ENCODE measurements at places on chromosomes 11 and 22.
A peak's percentile ranks its signal among the peaks of the same experiment; 100 is the strongest.

GRCh38 chr11:119169282-119169719 lies 776 bp downstream of the NLRX1 start:
- DNase-seq, result peak; percentile 26

DNA sequence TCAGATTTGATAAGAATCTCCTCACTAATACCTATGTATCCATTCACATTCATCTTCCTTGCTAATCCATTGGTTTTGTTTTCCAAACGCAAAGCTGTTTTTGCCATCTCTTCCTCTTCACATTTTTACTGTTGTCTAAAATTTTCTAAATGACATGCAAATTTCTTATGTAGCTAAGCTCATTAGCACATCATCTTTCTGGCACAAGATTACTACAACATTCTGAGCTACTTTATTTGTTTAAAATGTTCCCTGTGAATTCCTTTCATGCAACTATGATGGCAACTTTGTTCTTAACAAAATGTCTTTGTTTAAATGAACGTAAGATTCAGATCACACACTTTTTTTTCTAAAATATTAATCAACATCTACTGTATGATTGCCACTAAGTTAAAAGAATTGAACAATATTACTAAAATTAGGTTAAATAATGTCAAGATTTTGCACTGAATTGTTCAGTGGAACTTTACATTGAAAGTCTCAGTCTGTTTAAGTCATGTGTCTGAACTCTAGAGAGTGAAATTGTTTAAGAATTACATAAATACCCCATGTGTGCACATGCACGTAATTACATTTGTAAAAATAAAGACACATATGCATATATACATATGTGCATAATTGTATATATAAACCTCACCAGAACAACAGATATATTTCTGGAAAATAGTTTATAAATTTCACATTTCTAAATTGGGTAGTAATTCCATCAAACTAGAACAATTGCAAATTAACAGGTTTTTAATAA lies 688.4 kb downstream of the CNTN5 start:
- DNase-seq, result no peak

GRCh38 chr22:28742562-28742962 lies 723 bp downstream of the HSCB start:
- no peak for DNase-seq

DNA sequence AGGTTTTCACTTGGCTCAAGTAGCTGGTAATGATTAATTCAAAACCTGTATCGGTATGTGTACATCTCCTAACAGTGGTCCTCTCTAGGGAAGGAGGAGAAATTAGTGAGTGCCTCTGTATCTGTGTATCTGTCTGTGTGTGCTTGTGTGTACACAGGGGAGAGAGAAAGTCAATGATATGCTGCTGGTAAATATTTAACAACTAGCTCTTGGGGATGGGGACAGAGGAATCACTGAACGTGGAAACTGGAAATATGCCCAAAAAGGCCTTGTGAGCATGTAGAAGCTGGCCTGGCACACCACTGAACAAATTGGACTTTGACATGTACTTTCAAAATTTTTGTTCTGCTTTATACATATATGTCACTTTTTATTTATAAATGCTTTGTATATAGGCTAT lies 214.0 kb upstream of the SYN3 start:
- no peak for DNase-seq

DNA sequence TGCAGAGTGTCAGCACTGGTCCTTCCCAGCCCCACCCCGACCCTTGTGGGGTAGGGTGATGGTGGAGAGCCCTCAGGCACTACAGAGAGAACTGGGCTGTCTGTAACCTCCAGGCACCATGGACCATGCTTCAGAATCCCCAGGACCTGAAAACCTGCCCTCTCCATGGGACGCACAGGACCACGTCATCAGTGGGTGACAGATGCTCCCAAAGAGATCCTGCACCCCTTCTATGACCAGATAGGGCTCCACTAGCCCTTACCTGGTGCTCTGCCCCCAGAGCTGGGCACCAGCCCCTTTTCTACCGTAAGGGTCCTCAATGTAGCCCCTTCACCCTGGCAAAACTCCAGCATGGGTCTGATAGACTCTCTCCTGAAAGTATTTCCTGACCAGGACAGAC lies 165.9 kb upstream of the NECTIN1 start:
- no peak for DNase-seq

- peak; percentile 56 for DNase-seq
Measured at GRCh38 chr11:9280655-9281301, 15.6 kb upstream of the DENND5A start.

- no peak for DNase-seq
Measured at GRCh38 chr11:64502634-64503033, 88.4 kb upstream of the SLC22A12 start.

GRCh38 chr11:73106347-73106746 lies 35.8 kb downstream of the FCHSD2 start:
- DNase-seq, result no peak

DNA sequence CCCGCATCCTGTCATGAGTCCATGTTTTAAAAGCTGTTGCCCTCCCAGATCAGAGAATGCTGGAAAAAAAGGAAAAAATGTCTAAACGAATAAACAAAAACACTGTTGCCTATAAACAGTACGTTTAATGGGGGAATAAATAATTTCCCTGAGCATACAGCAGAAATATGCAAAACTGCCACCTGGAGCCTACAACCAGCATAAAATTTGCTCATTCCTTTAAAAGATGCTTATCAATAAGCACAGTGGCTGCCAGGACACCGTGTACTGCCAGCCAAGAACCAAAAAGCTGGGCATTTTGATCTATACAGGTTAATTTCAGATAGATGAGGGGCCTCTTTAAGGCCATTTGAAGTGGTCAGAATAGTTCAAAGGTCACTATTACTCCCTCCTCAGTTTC lies 5.7 kb upstream of the CPT1A start:
- DNase-seq, result no peak

- DNase-seq, result no peak
Measured at GRCh38 chr11:111344032-111344431, 35.0 kb downstream of the POU2AF1 start.

- DNase-seq, result no peak
Measured at GRCh38 chr11:72524711-72525110, 90.4 kb upstream of the CLPB start.

- DNase-seq, result no peak
Measured at GRCh38 chr22:27647540-27647939, 154.0 kb downstream of the MN1 start.

DNA sequence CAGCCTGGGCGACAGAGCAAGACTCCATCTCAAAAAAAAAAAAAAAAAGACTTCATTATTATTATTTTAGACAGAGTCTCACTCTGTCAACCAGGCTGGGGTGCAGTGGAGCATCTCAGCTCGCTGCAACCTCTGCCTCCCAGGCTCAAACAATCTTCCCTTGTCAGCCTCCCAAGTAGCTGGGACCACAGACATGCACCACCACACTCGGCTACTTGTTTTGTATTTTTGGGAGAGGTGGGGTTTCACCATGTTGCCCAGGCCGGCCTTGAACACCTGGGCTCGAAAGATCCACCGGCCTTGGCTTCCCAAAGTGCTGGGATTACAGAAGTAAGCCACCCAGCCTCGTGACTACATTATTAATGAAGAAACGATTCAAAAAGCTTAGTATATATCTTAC lies 5.3 kb upstream of the TYMP start:
- no peak for DNase-seq

DNA sequence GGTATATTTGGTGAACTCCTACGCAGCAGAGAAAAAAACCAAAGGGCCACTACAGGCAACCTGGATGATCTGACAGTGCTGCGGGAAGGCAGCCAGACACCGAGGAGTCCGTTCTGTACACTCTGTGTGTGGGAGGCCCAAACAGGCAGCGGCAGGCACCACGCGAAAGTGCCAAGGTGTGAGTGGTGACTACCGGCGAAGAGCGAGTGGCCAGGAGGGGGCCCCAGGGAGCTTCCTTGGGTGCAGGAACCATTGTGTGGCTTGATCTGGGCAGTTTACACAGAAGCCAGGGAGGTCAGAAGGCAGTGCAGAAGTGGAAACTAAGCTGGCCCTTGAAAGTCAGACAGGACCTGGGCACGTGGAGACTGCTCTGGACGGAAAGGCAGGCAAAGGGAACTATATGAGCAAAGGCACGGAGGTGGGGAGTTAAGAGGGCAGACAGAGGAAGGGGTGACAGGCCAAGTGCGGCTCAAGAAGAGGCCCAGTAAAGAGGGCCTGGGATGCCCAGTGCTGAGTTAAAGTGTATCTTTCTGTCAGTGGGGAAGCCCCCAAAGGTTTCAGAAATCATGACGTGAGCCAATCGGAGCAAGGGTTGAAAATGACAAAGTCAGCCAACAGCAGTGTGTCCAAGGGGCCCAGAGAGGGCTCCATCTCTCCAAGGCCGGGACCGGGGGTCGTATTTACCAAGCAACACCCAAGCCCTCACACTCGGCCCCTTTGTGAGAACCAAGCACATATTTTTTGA lies 10.6 kb downstream of the TMEM184B start:
- DNase-seq, result peak; percentile 35

- DNase-seq, result no peak
Measured at GRCh38 chr11:70766901-70767300, 368.6 kb downstream of the CTTN start.

DNA sequence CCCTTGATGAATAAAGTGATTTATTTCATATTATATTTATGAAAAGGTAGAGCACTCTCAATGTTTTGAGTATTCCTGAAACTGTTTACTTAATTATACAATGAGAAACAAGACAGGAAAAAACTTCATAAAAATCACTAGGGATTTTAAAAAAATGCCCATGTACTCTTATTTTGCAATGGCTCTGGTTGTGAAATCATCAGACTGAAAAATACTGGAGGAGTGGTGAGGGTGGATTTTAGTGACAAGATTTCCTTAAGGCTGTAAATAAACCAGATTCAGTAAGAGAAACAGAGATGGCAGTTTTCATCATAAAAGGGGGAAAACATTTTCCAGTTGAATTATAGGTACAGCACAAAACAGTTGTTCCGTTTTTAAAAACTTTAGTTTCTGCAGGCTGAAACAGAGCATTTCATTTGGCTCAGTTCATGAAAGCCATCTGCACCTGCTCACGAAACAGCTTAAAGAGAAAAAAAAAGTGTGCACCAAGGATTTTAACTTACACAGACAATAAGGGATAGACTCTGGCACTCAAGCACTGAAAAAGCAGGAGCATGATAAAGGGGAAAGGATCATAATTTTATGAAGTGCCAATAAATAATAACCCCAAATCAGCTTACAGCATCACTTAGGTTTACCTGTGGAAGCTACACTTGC lies 100.7 kb downstream of the MAML2 start:
- DNase-seq, result no peak

DNA sequence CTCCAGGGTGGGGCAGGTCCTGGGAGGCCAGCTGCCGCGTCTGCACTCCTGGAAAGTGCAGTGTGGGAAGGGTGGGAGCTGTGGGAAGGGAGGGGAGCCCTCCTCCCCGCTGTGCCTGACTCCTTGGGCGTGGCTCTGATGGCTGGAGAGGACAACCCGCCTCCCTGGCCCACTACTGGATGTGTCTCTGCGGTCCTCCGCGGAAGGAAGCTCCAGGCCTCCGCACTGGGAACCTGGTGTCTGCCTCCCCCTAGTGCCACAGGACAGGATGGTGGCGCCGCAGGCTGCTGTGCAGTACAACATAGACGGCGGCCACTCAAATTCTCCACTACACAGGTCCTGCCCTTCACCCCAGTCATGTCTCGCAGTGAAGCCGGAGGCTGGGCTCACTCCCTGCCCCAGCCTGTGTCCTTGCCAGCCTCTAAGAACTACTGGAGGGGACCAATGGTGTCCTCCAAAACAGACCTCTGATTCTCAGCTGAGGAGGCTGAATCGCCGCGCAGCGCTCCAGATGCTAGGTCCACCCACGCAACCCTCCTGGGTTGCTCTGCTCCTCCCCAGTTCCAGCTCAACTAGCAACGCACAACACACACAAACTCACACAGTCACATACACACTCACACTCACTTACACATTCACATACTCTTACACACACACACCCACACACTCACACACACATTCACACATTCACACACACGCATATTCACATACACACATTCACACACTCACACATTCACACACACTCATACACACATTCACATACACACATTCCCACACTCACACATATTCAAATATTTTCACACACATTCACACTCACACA lies 12.4 kb upstream of the DSCAML1 start:
- DNase-seq, result peak; percentile 43

- no peak for DNase-seq
Measured at GRCh38 chr22:24359452-24360120, 67.8 kb upstream of the ADORA2A start.

- no peak for DNase-seq
Measured at GRCh38 chr11:67020949-67021348, 2.0 kb upstream of the SYT12 start.

GRCh38 chr11:66868726-66869566 lies 12.1 kb downstream of the LRFN4 start:
- peak; percentile 76 for DNase-seq

DNA sequence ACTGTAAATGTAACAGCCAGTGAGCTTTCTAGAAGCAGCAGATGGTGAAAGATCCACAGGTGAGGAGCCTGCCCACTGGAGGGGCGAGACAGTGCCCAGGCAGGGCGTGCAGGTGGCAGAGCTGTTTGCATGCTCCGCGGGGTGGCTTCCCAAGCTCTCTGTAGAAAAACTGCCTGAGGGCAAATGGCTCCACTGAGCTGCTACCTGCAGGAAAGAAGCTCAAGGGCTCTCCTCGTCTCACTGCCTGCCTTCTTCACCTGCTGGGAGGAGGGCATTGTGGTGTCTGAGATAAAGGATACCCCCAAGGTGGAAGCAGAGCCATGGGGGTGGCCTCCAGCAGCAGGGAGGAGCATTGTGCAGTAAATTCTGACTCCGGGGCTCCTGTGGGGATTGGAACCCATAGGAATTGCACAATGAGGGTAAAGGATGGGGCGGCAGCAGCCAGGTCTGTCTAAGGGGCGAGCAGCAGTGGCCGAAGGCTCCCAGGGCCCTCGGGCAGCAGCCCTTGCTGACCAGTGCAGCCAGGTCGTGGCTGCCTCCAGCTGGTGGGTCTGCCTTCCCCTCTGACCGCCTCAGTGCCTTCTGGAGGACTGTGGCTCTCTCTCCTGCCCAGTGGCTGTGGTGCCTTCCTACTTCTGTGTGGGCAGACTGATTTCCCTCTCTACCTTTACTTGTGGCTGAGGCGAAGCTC lies 28.0 kb upstream of the CABP7 start:
- DNase-seq, result no peak

- DNase-seq, result no peak
Measured at GRCh38 chr22:41914611-41915034, 251 bp downstream of the SHISA8 start.

DNA sequence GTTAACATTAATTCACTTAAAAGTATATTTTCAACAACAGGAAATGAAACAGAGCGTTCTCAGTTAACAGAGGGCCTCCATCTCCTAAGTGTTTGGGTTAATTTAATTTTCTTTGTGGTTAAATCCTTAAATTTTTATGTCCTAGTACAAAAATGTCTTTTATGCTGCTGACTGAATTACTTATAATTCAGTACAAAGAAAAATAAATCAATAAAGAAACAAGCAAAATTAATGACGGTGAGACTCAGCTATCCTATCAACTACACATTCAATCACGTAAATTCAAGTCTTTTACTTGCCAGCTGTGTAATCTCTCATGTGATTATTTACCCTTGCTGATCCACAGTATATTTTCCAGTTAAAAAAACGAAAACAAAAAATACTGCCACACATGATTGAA lies 81.4 kb downstream of the BBOX1 start:
- no peak for DNase-seq

GRCh38 chr22:44599500-44600140 lies 101.6 kb upstream of the RTL6 start:
- DNase-seq, result no peak

Measured in stimulated activated CD4-positive, alpha-beta T cell treated with anti-CD3 and anti-CD28 coated beads, Interleukin-12 subunit alpha, Interleukin-12 subunit beta, amount 100 ng/mL, for 48 hours (primary cell).